Fibroblast of skin of left biceps (primary cell): ENCODE measurements at places on chromosomes 2 and 18.

GRCh38 chr18:32276906-32277305 lies 87.1 kb downstream of the MEP1B start:
- DNase-seq, result no peak

DNA sequence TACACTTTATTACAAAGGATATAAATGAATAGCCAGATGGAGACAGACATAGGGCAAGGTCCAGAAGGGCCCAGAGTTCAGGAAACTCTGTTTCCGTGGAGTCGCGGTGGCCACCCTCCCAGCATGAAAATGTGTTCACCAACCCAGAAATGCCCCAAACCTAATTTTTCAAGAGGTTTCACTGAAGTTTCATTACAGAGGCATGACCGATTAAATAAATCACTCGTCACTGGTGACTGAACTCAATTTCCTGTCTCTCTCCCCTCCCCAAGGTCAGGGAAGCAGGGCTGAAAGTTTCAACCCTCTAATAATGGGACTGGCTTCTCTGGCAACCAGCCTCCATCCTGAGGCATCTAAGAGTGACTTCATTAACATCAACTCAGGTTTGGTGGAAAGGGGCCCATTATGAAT lies 22.4 kb downstream of the USP40 start:
- DNase-seq, result no peak

- DNase-seq, result peak; percentile 95
Measured at GRCh38 chr2:11829947-11830707, 83.7 kb downstream of the LPIN1 start.

- no peak for DNase-seq
Measured at GRCh38 chr2:168178520-168179324, 68.7 kb downstream of the STK39 start.

GRCh38 chr2:51490576-51491234 lies 458.8 kb upstream of the NRXN1 start:
- no peak for DNase-seq

DNA sequence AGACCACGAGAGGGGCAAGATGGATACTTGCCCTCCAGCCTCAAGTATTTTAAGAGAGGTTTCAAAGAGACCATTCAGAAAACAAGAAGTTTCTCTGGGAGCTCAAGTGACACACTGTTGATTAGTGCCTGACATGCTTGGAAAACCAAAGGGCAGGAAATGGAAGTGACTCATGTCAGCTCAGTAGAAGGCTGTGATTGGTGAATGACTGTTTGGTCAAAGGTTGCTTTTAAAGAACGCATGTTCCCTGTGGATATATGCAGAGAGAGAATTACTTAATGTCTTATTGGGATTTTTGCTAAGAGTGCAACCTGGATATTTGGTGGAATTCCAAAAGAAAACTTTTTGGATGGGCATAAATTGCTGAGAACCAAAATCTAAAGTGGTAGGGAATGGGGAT lies 549.9 kb downstream of the XIRP2 start:
- DNase-seq, result no peak

GRCh38 chr18:65659312-65659711 lies 91.5 kb upstream of the CDH7 start:
- no peak for DNase-seq

DNA sequence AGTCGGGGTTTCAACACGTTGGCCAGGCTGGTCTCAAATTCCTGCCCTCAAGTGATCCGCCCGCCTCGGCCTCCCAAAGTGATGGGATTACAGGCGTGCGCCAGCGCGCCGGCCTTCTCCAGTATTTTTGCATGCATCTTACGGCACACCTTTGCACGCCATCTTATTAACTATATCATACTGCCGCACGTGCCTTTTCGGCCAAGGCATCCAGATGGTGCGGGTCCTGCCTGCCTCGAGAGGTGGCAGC lies 765 bp upstream of the ING5 start:
- no peak for DNase-seq

GRCh38 chr18:49094979-49095632 lies 144.3 kb upstream of the SMAD7 start:
- DNase-seq, result no peak

- no peak for DNase-seq
Measured at GRCh38 chr18:46856973-46857372, 60.3 kb downstream of the PIAS2 start.

GRCh38 chr2:44763275-44763782 lies 178.2 kb upstream of the SIX3 start:
- DNase-seq, result no peak

DNA sequence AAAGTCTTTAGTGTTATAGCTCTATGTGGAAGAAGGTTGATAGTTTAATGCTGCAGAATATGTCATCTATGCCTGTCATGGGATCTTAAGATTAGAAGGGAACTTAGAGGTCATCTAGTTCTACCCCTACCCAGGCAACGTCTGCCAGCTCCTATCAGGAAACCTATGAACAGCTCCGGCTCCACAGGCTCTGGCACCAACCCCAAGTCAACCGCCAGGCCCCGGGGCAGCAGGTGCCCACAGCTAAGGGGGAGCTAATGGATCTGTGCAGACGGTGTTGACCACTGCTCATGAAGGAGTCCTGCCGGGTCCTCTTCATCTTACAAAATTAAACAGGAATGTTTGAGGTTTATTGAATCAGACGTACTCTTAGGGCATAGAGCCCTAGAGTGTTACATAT lies 440.8 kb upstream of the KLHL29 start:
- DNase-seq, result no peak

DNA sequence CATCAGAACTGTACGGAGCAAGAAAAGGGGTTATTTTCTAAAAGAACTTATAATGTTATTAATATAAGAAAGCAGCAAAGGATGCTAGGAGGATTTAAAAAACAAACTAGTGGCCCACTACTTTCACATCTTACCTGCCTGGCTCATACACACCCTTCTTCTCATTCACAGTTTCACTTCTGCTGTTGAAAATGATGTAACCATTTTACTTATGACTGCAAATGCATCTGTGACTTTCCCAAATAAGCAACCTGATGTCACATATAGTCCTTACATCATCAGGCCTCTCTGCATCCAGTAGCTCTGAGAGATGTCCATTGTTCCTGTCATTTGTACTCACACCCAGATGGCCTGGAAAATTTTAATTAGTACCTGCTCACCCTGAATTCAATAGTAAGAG lies 101.8 kb upstream of the MYO3B start:
- DNase-seq, result no peak

- DNase-seq, result no peak
Measured at GRCh38 chr18:77700051-77700450, 450.4 kb downstream of the GALR1 start.

GRCh38 chr2:47751856-47752414 lies 31.0 kb upstream of the MSH6 start:
- no peak for DNase-seq
